ENCODE measurements at places on chromosomes 1 and 21. TPM values are rescaled to one million over a fixed set of nuclear protein-coding genes. Genes with fewer than 3 reads are reported as not detected.

GRCh38 chr21:16377857-16378256 is 648.1 kb downstream of the USP25 start:
- DNase-seq: no peak

DNA sequence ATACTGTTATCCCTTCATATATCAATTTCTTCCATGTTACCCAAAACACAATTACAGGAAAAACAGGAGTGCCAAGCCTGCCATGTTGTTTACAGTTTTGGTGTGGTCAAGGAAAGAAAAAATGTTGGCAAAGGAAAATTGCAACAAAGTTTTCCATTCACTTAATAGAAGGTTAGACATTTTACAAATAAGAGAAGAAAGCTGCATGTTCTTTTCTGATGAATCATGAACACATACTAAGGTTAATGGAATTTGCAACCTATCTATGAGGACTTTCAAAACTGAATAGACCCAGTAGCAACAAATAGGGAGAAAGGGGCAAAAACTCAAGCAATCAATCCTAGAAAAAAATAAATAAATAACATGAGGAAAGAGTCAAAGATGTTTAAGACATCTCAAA is 556.7 kb downstream of the DPYD start:
- no peak for DNase-seq

The RGS16 gene
- total RNA-seq: 1.2 TPM

The ITLN2 gene
- 2.0 TPM for total RNA-seq
